Trophoblast cell (in vitro differentiated cells and primary cell): ENCODE measurements at places on chromosomes 2 and 18.

DNA sequence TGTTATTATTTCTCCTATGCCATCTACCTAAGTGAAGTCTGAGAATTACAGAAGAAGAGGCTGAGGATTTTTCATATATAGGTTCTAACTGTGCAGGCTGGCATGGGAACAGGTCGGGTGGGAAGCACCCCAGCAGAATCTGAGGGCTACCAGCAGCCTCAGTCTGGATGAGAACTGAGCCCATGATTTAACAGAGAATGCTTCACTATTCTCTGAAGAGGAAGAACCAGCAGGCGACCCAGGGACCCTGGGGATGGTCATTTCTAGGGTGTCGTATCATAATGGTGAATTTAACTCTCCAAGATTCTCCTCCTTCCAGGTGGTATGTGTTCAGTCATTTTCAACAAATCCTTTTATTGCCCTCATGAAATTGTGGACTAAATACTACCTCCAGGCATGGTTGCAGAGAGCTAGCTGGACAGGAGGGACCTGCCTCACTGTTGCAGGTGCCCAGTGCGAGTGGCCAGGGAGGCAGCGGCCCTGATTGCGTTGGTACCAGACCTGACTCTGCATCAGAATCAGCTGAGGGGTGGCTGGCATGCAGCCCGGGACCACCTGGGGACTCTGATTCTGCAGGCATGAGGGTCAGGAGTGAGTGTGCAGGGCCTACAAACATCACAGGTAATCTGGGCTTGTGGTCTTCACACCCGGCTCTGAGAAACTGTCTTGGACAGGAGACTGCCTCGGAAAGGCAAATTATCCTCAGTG, 272.2 kb downstream of the TSN start:
- DNase-seq = no peak

- DNase-seq = peak; percentile 61
These were observed 47.5 kb downstream of the ZNF638 start for GRCh38 chr2:71379086-71379485.

DNA sequence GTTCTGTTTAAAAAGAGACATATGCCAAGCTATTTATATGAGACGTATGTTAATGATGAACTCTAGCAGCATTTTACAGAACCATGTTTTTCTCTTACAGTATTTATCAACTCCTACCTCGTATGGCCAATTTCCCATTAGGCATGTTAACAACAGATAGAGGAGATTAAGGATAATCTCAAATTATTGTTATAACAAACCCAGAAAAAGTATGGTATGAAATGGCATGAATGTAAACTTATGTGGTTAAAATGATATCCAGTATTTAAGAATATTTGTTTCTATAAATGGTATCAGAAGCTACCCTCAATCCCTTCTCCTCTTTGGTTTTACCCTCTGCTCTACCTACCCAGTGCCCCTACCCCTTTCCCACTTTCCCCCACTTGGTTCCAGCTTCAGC, 132.0 kb downstream of the IKZF2 start:
- DNase-seq = no peak

- no peak for DNase-seq
These were observed 90.0 kb upstream of the SLC14A2 start for GRCh38 chr18:45525301-45525700.

GRCh38 chr18:23982155-23983079, 32.1 kb upstream of the TTC39C start:
- peak; percentile 13 for DNase-seq

GRCh38 chr2:6072276-6072675, 380.1 kb downstream of the SOX11 start:
- DNase-seq = no peak

- no peak for DNase-seq
These were observed 158.3 kb upstream of the WDSUB1 start for GRCh38 chr2:159444754-159445153.

DNA sequence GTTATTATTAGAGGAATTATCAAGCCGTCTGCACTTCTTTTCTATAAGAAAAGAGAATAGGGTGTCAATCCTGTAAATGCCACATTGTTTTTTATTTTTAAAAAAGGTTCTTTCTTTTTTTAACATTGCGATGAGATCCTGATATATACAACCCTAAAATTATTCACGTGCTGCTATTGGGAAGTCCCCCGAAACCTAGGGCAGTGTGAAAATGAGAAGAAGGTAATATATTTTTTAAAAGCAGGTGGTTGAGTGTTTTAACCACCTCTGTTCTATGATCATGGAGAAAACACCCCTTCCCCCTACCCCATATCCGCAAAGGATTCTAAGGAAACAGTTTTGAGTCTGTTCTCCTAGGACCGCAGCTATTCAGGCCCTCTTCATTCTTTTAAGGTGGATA, 94.5 kb upstream of the KLHL14 start:
- no peak for DNase-seq

DNA sequence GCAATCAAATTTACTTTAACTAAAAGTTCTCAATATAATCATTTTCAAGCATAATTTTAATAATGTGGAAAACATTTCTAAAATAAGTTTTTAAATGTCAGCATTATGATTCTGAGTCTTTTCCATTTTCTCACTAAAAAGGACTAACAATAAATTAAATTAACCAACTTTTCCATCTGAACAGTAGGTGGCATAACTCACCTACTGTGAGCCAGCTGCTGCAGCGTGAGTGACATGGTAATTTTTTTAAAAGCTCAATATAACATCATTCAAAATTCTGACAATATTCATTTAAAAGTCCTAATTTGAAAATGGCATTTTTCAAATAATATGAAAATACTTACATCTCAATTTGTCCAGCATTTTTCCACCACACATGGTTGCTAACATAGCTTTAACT, 66.5 kb downstream of the DTNB start:
- no peak for DNase-seq

DNA sequence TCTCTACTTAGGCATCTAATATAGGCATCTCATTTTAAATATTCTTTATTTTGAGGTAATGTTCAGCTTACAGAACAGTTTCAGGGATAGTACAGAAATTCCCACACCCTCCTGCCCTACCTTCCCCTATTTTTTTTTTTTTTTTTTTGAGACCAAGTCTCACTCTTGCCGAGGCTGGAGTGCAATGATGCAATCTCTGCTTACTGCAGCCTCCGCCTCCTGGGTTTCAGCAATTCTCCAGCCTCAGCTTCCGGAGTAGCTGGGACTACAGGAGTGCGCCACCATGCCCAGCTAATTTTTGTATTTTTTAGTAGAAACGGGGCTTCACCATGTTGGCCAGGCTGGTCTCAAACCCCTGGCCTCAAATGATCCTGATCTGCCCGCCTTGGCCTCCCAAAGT, 97.6 kb downstream of the EPB41L5 start:
- DNase-seq = peak; percentile 10

DNA sequence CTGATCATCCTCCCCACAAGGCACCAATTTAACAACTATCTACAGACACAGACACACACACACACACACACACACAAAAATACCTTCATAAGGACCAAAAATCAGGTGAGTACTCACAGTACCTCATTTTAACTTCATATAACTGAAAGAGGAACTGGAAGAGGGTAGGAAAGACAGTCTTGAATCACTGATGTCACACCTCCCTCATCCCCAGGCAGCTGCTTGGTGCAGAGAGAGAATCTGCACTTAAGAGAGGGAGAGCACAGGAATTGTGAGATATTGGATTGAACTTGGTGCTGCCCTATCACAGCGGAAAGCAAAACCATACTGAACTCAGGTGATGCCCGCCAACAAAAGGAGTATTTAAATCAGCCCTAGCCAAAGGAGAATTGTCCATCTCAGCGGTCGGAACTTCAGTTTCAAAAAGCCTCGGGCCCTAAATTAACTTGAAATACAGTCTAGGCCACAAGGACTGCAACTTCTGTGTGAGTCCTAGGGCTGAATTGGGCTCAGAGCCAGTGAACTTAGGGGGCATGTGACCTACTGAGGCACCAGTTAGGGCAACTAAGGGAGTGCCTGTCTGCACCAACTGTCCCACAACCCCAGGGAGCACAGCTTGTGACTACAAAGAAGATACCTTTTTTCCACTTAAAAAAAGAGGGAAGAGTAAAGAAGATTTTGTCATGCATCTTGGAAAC, 211.1 kb downstream of the LRATD1 start:
- DNase-seq = no peak

- DNase-seq = no peak
These were observed 75.1 kb upstream of the MAP4K4 start for GRCh38 chr2:101622210-101623030.

GRCh38 chr2:29816651-29817050, 104.7 kb downstream of the ALK start:
- no peak for DNase-seq

DNA sequence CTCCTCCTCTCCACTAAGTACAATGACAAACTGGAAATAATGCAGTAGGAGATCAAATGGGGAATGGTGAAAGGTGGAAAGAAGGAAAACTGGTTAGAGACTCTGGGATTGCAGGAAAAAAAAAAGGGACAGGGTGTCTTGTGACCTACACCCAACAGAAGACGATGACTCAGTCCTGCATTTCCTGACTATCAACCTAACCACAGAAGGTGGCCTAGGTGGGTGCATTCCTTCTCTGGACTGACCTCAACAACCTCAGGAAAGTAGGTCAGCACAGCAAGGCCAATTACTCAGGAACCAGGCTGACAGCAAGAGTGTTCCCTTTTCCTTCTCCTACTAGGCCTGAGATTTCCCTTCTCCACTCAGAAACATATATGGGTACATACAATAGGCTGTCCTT, 1386.4 kb upstream of the ZEB2 start:
- no peak for DNase-seq

- no peak for DNase-seq
These were observed 71.8 kb downstream of the ACVR1 start for GRCh38 chr2:157804355-157804754.

- no peak for DNase-seq
These were observed 289.4 kb upstream of the COL3A1 start for GRCh38 chr2:188684795-188685194.

GRCh38 chr2:26644188-26644835, 3.1 kb upstream of the CIB4 start:
- DNase-seq = no peak

GRCh38 chr2:112916145-112916571, 5.2 kb downstream of the IL37 start:
- DNase-seq = no peak

DNA sequence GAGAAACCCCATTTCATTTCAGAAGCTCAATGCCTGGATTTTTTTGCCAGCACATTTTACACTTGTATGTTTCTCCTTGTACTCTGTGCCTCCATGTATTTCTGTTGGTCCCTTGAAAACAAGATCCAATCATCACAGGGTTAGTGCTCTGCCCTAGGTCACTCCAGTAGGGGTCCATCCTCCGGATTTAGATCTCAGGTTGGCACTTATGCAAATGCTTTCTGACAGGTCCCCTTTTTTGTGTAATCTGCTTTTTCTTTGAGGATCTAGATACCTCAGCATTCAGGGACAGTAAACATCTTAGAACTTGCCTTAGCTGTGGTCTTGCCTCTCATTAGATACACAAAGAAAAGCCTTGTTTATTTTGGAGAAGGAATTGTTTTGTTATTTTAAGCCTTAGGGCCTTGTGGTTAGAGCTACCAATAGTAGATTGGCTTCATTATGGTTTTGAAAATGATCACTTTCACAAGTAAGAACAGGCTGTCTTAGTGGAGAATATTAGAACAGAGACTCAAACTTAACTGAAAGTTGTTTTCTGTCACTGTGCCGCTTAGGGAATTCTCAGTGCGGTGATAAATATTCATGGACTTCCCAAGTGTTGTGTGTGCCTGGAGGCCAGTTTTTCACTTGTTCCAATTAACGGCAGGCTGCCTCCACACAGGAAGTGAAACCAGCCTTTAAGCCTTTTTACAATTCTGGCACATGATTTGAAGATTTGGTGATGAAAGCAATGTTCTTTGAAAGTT, 7.8 kb downstream of the MERTK start:
- DNase-seq = no peak

- no peak for DNase-seq
These were observed 48.8 kb upstream of the TMEFF2 start for GRCh38 chr2:192243488-192243887.

- no peak for DNase-seq
These were observed 654.5 kb upstream of the CDH2 start for GRCh38 chr18:28831476-28831875.

GRCh38 chr2:198012025-198012424, 207.6 kb downstream of the PLCL1 start:
- DNase-seq = no peak

GRCh38 chr18:1653873-1654272, 749.2 kb downstream of the ADCYAP1 start:
- DNase-seq = no peak

- no peak for DNase-seq
These were observed 370.9 kb downstream of the CNTNAP5 start for GRCh38 chr2:124395961-124396360.

DNA sequence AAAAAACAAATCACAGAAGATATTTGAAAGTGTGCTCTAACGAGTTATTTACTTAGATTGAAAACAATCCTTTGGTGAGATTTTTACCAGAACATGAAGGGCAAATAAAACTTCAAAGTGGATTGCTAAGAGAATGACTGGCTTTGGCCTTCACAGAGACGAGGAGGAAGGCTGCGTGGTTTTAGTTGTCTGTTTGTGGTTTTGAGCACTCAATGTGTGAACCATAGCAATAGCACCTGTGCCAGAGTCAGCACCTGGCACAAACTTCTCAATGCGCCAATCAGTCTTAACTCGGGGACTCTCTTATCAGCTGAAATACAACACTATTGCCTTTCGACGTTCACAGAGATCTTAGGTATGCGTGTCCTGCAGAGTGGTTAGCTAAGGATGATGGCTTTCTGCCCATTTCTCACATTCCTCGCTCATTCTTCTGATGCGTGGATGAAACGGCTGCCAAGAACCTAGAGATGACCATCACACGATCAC, 70.0 kb downstream of the MBP start:
- peak; percentile 76 for DNase-seq

DNA sequence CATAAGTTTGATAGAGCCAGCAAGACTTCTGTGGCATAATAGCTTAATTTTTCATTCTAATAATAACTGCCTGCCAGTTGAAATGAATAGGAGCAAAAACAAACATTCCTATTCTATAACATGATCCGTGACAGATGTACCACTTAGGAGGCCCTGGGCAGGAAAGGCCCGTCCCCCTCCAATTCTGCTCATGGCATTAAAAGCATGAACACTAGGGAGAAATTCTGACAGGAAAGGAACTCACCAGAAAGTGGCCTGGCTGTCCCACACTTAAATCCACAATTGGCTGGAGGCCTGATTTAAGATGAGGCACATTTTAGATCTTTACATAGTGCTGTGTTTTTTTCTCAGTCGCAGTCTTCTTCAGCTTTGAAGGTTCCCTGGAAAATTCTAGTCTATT, 261.9 kb upstream of the ETAA1 start:
- no peak for DNase-seq

DNA sequence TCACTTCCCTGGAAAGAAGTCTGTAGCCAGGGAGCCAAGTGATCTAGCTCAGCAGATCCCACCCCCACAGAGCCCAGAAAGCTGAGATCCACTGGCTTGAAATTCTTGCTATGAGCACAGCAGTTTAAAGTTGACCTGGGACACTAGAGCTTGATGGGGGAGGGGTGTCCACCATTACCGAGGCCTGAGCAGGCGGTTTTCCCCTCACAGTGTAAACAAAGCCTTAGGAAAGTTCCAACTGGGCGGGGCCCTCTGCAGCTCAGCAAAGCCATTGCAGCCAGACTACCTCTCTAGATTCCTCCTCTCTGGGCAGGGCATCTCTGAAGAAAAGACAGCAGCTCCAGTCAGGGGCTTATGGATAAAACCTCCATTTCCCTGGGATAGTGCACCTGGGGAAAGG, 887.2 kb upstream of the LRATD1 start:
- DNase-seq = no peak
